ENCODE measurements at places on chromosomes 2 and 18. TPM values are rescaled to one million over a fixed set of nuclear protein-coding genes. Genes with fewer than 3 reads are reported as not detected.
A peak's percentile ranks its signal among the peaks of the same experiment; 100 is the strongest.

GRCh38 chr2:173909846-173910245 is 55.3 kb downstream of the SP3 start:
- no peaks in the 10 kb centered on the region for H3K27me3 ChIP-seq
- H3K27ac ChIP-seq: no peak overlapping the region
- no peak for DNase-seq
- H3K4me3 ChIP-seq: no peak overlapping the region

The TBR1 gene
- 1.3 TPM for total RNA-seq

- DNase-seq: peak; percentile 37
- no peak overlapping the region for H3K4me3 ChIP-seq
- H3K27ac ChIP-seq: no peak overlapping the region
- no peaks in the 10 kb centered on the region for H3K4me1 ChIP-seq
These were observed 248.4 kb upstream of the KCNJ3 start for GRCh38 chr2:154449951-154450658.

The NMS gene
- total RNA-seq: 2.8 TPM

The DCC gene
- 16.6 TPM for total RNA-seq

The MC2R gene
- total RNA-seq: not detected

GRCh38 chr2:155690785-155691184 is 641.7 kb downstream of the NR4A2 start:
- no peak for DNase-seq
- no peaks in the 10 kb centered on the region for H3K27me3 ChIP-seq
- H3K27ac ChIP-seq: no peak overlapping the region
- H3K36me3 ChIP-seq: no peaks in the 10 kb centered on the region
- H3K4me3 ChIP-seq: no peak overlapping the region

DNA sequence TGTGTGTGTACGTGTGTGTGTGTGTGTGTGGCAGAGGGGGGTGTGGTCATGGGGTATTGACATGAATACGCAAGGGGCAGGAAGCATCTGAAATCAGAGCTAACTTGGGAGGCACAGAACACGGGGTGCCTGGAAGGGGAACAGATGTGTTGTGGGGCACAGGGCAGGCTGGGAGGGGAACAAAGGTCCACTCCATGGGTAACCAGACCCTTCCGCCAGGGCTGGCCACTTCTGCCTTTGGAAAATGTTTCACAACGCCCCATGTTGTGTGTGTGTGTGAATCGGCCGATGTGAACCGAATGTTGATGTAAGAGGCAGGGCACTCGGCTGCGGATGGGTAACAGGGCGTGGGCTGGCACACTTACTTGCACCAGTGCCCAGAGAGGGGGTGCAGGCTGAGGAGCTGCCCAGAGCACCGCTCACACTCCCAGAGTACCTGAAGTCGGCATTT is at the start of gene SLC11A1:
Gene SLC11A1 (plus strand): TSS at position 358 of the 451 bp plus-strand sequence. CDS start 96 bp downstream, outside the sequence.
- H3K4me1 ChIP-seq: peaks cover 4% of the 10 kb centered on the region
- no peak for DNase-seq
- no peak within 1 kb of the TSS for H3K4me3 ChIP-seq
- no peaks in the 10 kb centered on the region for H3K36me3 ChIP-seq
- H3K27me3 ChIP-seq: peaks cover under 1% of the 10 kb centered on the region

The IKZF2 gene
- 13.9 TPM for total RNA-seq

DNA sequence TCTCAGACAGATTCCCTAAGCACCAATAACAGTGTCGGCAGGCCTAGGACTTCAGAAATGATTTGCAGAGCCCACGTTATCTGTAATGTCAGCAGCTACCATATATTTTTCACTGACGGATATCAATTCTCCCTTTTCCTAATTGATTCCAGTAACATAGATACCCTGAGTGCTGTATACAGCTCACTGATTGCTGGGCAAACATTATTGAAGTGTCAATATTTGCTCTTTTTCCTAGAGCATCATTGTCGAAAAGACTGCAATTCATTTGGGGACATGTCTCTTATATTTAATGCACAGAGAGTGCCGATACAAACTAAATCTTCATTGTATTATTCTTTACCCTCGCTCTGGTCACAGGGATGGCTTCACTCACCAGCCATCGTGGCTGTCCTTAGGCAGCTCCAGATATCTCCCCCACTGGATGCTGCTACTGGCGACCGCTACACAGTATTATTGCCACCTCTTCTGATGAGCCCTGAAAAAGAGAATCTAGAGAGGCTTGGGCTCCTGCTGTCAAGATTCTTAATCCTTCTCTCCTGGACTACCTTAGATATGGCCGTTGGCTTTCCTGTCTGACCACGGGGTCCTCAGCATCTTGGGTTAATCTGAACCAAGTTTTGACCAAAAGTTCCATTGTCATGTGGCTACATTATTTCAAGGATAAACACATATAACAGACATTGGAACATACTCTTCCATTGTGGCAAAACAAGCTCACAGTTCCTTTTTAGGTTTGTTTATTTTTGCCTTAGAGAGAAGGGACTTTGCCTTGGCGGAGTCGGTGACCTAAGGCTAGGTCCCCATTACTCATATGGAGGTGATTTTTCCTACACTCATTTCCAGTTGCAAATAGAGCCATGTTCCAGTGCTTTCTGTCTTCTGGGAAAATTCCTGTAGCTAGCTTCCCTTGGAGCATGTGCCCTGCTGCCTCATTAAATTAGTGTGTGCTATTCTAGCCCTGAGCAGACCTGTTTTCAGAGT is 105.4 kb downstream of the CPO start:
- H3K36me3 ChIP-seq: no peaks in the 10 kb centered on the region
- no peak overlapping the region for H3K27ac ChIP-seq
- peaks cover 14% of the 10 kb centered on the region for H3K4me1 ChIP-seq
- H3K27me3 ChIP-seq: no peaks in the 10 kb centered on the region

The C2orf80 gene
- total RNA-seq: 15.7 TPM

DNA sequence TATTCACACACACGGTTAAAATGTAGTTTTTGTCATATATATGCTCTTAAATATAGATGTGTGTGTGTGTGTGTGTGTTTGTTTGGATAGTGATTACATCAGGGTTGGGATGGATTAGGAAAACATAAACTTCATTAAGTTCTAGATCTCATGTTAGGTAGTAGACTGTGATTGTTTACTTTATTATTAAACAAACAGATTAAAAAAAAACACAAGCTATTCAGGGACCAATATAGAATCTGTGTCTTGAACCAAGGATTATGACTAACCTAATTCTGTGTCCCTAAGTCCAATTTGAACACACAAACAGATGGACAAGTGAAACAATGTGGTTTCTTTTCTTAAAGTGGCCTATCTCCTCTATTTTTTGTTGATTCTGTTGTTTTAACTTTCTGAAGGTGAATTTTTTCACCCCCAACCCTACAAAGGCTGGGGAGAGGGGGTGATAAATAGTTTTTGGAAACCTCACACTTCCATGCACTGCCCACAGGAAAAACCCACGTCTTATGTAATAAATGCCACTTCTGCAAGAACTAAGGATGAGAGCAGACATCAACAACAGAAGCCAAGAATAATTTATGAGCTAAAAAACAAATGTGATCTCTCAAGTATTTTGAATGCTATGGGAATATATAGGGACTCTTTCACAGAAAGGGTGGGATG is 40.7 kb downstream of the IL1R2 start:
- no peaks in the 10 kb centered on the region for H3K36me3 ChIP-seq
- no peak for DNase-seq
- H3K4me3 ChIP-seq: no peak overlapping the region
- no peak overlapping the region for H3K27ac ChIP-seq
- H3K27me3 ChIP-seq: no peaks in the 10 kb centered on the region

- H3K27ac ChIP-seq: no peak overlapping the region
- H3K4me3 ChIP-seq: no peak overlapping the region
- H3K36me3 ChIP-seq: no peaks in the 10 kb centered on the region
- DNase-seq: no peak
These were observed 862.9 kb upstream of the NXPH2 start for GRCh38 chr2:139643139-139643538.

The MOCOS gene
- 0.77 TPM for total RNA-seq

GRCh38 chr2:172725746-172726145 is 9.9 kb upstream of the RAPGEF4 start:
- no peak overlapping the region for H3K27ac ChIP-seq
- H3K4me3 ChIP-seq: no peak overlapping the region
- no peak for DNase-seq
- peaks cover 11% of the 10 kb centered on the region for H3K4me1 ChIP-seq
- no peaks in the 10 kb centered on the region for H3K27me3 ChIP-seq

- no peaks in the 10 kb centered on the region for H3K27me3 ChIP-seq
- H3K27ac ChIP-seq: no peak overlapping the region
- H3K36me3 ChIP-seq: no peaks in the 10 kb centered on the region
- peaks cover 18% of the 10 kb centered on the region for H3K4me1 ChIP-seq
- no peak overlapping the region for H3K4me3 ChIP-seq
These were observed 64.8 kb upstream of the SLC1A4 start for GRCh38 chr2:64924170-64924934.

- H3K27ac ChIP-seq: no peak overlapping the region
- H3K4me1 ChIP-seq: peaks cover 37% of the 10 kb centered on the region
- DNase-seq: peak; percentile 68
- no peaks in the 10 kb centered on the region for H3K27me3 ChIP-seq
- peaks cover 2% of the 10 kb centered on the region for H3K36me3 ChIP-seq
- no peak overlapping the region for H3K4me3 ChIP-seq
These were observed 25.7 kb downstream of the ADI1 start for GRCh38 chr2:3493615-3494007.

DNA sequence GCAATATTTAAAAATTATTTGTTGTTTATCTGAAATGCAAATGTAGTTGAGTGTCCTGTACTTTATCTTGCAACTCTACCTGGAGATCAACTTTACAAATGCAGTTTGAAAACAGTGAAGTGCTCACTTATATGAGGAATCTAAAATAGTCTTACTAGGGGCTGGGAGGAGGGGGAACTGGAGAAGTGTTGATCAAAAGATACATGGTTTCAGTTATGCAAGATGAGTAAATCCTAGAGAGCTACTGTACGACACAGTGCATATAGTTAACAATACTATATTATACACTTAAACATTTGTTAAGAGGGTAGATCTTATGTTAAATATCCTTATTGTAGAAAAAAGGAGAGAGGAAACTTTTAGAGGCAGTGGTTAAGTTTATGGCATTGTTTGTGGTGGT is 241.9 kb downstream of the BCL11A start:
- no peaks in the 10 kb centered on the region for H3K36me3 ChIP-seq
- no peak overlapping the region for H3K4me3 ChIP-seq
- peaks cover 4% of the 10 kb centered on the region for H3K4me1 ChIP-seq
- H3K27me3 ChIP-seq: no peaks in the 10 kb centered on the region
- DNase-seq: no peak

The ETAA1 gene
- total RNA-seq: 22.2 TPM

The KYNU gene
- 1.4 TPM for total RNA-seq

DNA sequence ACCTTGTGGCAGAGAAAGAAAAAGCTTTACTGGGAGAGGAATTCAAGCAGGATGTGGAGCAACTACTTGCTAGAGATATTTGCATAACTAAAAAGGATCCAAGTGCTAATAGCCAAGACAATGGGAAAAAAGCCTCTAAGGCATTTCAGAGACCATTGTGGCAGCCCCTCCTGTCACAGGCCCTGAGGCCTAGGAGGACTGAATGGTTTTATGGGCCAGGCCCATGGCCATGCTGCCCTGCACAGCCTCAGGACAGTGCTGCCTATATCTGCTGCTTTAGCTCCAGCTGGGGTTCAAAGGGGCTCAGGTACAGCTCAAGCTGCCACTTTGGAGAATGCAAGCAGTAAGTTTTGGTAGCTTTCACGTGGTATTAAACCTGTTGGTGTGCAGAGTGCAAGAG is 17.1 kb upstream of the MRPS5 start:
- H3K27me3 ChIP-seq: no peaks in the 10 kb centered on the region
- H3K36me3 ChIP-seq: peaks cover 3% of the 10 kb centered on the region
- H3K4me1 ChIP-seq: no peaks in the 10 kb centered on the region
- no peak for DNase-seq
- H3K4me3 ChIP-seq: no peak overlapping the region

DNA sequence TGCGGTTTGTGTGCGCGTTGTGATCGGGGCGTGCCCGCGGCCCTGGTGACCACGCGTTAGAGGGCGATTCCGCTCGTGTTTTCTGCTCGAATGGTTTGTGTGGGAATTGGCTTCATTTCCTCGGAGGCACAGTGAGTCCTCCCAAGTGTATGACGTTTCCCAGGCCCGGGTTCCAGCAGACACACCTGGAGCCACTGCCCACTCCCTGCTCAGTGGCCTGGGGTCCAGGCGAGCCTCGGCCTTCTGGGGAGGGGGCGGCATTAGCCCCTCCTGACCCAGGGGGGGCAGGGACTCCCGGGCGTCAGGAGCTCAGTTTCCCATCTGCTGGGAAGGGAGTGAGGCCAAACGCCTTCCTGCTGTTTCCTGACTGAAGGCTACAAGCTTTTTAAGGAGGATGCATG is 92.1 kb downstream of the NFATC1 start:
- no peaks in the 10 kb centered on the region for H3K27me3 ChIP-seq
- peaks cover 31% of the 10 kb centered on the region for H3K4me1 ChIP-seq
- no peak overlapping the region for H3K4me3 ChIP-seq

DNA sequence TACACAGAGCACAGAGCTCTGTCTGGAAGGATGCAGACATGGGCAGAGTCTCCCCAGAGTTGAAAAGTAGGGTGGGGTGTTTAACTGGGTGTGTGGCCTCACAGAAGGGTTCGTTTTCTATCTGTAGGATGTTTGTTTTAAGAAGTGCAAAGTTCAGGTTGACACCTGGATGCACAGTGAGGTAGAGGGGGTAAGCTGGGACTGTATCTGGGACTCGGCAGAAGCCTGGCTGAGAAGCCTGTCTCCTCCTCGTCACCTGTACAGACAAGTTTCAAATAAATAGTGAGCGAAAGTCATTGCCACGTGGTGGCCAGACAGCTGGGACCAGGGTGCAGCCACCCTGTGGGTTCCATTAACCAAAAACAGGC is 145.9 kb downstream of the KLHL29 start:
- no peaks in the 10 kb centered on the region for H3K27me3 ChIP-seq
- peaks cover 6% of the 10 kb centered on the region for H3K36me3 ChIP-seq
- peaks cover 62% of the 10 kb centered on the region for H3K4me1 ChIP-seq
- no peak overlapping the region for H3K4me3 ChIP-seq

The NYAP2 gene
- total RNA-seq: 3.7 TPM

DNA sequence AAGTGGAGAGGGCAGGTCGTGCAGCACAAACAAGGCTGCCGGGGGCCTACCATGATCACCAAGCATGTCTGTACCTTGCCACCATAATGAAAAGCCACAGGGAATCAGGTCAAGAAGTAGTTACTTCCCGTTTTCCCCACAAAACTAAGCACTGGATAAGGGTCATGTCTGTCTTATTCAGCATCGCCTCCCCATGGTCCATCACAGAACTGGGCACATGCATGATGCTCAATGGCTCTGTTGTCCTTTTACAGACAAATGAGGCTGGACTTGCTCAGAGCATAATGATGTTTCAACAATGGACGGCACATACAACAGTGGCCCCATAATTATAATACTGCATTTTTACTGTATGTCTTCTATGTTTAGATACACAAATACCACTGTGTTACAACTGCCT is 27.5 kb downstream of the REEP1 start:
- no peak overlapping the region for H3K27ac ChIP-seq
- H3K36me3 ChIP-seq: peaks cover 4% of the 10 kb centered on the region
- peaks cover 18% of the 10 kb centered on the region for H3K4me1 ChIP-seq
- DNase-seq: no peak
- H3K4me3 ChIP-seq: no peak overlapping the region
- no peaks in the 10 kb centered on the region for H3K27me3 ChIP-seq

DNA sequence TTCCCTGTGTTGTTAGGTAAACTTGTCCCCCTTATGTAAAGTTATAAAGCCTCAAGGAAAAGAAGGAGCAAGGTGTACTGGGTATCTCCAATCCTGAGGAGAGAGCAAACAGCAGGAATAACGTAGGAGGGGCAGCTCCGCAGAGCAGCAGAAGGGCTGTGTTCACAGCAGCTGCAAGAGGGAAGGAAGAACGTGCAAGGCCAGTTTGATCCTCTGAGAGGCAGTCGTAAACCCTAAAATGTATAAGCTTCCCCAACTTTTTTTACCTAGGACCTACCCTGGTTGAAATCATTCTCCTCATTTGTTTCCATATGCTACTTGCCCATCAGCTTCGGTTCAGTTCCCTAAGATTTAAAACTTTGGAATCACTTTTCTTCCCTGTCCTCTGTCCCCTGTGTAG is 51.9 kb upstream of the MAP3K20 start:
- H3K4me1 ChIP-seq: no peaks in the 10 kb centered on the region
- H3K4me3 ChIP-seq: no peak overlapping the region
- no peak for DNase-seq
- H3K36me3 ChIP-seq: peaks cover 15% of the 10 kb centered on the region
- no peaks in the 10 kb centered on the region for H3K27me3 ChIP-seq

Measured in spinal cord (tissue), 10 donors.